ENCODE measurements at places on chromosomes 3 and 15.
A peak's percentile ranks its signal among the peaks of the same experiment; 100 is the strongest.

DNA sequence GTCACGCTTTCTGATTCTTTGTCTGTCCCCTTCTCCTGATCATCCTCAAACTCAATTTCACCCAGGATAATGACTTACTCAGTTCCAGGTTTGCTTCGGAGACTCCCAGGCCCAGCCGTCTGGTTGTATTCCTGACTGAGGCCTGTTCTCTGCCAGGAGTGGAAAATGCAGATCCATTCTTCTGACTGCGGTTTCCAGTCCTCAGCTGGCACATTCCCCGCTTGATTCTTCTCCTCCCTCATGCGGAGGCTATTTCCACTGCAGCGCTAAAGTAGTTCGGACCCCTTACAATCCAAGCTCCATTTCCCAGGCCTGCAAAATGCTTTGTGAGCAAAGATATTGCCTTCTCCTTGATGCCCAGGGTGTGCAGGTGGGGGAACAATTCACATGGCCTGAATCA is 47.2 kb upstream of the GALNT15 start:
- no peak for DNase-seq

DNA sequence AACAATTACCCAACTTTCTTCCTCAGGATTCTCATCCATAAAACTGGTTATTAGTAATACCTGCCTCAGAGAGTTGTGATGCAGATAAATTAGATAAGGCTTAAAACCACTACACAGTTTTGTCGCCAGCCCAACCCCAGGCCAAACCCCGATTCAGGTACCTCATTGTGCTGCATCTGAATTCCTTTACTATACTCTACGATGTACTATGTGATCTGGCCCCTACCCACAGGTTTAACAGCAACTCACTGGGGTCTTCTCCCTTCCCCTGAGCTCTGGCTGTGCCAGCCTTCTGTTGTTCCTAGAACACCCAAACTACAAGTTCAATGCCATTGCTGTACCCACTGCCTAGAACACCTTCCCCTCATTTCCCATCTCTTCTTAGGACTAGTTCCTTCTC is 64.6 kb downstream of the MYO5A start:
- no peak for DNase-seq

- no peak for DNase-seq
These were observed 15.5 kb upstream of the GATM start for GRCh38 chr15:45393851-45394250.

- DNase-seq, result no peak
These were observed 23.1 kb downstream of the ZBTB38 start for GRCh38 chr3:141391298-141391990.

DNA sequence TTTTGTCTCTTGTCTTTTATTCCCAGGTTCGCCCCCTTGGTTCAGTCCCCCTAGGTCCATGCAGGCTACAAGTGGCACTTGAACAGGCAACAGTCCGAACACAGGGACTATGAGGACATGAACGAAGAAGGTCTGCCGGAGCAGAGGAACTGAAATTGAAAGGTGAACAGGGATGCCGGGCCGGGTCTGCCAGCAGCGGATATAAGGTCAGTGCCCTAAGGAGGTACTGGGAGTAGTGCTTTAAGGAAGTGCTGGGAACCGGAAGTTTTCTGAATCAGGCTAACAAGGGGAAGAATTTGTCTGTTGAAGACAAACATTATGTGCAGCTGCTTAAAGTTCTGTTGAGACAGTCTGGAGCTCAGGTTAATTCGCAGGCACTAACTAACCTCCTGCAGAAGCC is 46.8 kb downstream of the LSM3 start:
- DNase-seq, result no peak

DNA sequence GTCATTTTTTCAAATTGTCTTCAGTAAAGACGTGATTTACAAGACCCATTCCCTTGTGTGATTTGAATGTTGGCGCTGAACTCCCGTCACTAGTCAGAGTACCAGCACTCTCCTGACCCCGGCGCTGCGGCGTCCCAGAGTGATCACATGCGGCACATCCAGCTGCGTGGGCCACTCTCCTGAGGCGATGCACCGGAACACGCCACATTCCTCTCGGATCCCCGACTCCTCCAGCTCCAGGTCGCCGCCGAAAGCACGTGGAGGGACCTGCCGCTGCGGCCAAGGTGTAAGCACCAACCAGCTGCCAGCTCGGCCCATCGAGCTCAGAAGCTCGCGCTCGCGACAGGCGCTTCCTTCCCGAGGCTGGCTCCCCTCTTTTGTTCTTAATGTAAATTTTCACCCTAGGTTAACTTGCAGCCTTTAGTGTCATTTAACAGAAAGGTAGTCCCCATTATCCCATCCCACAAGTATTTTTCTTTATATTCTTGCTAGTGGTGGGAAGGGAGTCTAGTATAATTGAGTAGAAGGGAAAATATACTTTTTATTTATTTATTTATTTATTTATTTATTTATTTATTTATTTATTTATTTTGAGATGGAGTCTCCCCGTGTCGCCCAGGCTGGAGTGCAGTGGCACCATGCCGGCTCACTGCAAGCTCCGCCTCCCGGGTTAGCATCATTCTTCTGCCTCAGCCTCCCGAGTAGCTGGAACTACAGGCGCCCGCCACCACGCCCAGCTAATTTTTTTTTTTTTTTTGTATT is 61.7 kb upstream of the VGLL3 start:
- DNase-seq, result no peak

DNA sequence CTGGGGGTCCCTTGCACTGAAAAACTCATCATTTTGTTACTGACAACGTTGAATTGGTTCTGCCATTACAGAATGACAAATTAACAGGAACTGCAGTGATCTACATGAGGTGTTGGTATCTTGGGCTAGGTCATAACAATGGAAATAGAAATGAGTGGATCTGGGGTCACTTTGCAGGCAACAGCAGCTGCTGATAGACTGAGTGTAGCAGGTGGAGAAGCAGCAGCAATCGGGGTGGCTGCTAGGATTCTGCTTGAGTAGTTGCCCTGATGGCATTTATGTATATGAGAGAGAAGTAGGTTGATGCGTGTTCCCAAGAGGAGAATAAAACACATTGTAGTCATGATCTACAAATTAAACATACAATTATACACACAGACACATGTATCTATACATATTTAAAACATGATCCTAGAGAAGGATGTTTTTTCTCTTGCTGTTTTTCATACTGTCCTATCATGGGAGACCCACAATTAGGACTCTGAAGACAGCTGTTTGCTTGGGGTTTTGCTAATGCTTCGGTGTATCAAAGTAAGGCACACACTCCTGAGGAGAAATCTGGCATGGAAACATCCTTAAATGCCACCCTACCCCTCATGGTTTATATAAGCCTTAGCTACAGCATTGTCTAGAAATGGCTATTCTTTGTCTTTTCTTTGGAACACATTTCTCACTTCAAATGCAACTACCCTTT is 15.8 kb upstream of the THBS1 start:
- no peak for DNase-seq

- DNase-seq, result no peak
These were observed 40.8 kb downstream of the KAT2B start for GRCh38 chr3:20080956-20081554.

DNA sequence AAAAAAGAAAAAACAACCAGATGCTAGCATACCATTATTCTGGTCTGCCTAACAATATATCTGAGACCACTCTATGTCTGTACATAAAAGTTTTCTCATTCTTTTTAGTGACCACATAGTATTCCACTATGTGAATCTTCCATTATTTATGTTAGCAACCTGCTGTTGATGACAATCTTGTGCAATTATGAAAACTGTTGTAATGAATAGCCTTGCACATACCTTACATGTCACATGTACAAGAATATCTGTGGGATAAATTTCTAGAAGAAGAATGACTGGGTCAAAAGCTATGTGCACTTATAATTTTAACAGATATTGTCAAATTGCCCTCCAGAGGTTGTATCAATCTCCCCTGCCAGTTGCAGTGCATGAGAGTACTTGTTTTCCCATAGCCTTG is 62.5 kb downstream of the ARHGAP31 start:
- no peak for DNase-seq

GRCh38 chr3:120059081-120059864 is 35.0 kb downstream of the GSK3B start:
- no peak for DNase-seq

- DNase-seq, result no peak
These were observed 29.7 kb downstream of the TCF12 start for GRCh38 chr15:56948000-56948763.

GRCh38 chr3:129461461-129462146 is 21.6 kb downstream of the IFT122 start:
- no peak for DNase-seq

DNA sequence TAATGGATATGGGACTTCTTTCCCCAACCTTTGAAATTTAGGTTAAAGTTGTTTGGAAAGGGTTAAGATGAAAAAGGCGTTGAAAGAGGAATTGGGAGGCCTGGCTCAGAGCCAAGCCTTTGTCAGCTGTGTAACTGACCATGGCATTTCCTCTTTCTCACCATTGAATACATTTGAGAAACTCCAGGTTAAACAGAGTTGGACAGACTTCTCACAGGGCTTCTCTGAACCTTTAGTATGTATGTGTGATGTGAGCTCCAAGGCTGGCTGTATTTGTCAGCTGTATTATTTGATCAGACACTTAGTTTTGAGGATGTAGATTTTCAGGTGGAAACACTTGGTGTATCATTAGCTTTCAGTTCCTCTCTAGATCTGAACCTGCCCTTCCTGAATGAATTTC is 136.4 kb upstream of the GOLGA6L4 start:
- no peak for DNase-seq

DNA sequence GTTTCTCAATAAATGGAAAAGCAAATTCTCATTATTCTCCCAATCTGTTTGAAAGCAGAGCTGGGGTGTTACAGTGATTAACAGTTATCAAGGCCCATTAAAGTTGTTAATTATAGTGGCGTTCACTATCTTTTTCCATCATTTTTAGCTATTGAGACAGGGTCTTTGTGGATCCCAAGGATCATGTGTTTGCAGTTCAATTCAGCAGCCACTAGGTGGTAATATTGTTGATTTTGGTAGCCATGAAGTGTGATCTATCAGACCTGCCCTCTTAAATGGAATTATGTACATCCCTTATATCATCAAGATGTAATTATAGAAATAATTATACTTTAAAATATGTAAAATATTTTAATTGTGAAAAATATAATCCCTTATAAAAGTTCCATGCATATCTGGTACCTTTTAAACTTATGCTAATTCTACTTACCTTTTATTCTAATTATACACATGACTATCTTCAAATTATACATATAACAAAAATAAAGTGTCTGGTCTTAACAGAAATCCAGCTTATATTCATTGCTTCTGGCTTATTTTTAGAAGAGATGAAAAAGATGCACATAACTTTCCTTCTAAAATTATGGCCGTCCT is 126.4 kb downstream of the GREM1 start:
- DNase-seq, result no peak

DNA sequence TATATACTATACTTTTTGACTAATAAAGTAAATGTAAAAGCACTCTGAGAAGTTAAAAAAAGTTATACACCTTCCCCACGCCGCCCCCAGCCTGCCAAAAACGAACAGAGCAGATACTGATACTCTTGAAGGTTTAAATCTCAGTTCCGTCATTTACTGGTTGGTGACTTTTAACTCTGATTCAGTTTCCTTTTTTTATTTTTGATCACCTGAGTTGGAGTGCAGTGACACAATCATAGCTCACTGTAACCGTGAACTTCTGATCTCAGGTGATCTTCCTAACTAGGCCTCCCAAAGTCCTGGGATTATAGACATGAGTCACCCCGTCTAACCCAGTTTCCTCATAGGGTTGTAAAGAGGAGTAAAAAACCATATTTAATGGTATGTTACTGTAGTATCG is 3.3 kb upstream of the TIPIN start:
- no peak for DNase-seq

- DNase-seq, result no peak
These were observed 3.1 kb downstream of the ACAA1 start for GRCh38 chr3:38133557-38134405.

DNA sequence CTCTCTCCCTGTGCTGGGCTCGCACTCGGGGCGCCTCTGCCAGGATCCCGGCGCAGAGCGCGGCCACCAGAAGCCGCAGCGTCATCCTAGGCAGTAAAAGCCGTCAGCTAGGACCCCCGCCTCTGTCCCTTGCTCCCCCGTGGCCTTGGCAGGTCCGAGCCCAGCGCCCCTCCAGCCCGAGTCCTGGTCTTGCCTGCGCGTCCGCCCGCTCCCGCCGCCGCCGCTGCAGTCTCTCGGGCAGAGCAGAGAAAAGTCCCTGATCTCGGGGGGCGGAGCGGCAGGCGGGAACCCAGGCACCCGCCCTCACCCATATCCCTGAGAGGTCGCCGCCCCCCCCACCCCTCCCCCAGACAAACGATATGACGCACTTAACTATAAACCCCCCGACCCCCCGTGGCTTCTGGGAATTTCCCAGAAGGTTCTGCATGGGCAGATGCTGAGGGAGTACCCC is at the start of gene COL7A1:
Gene COL7A1, minus strand, starts transcription at position 255 of the 451 bp plus-strand sequence. Its CDS starts 170 bp downstream, at position 85.
- no peak for DNase-seq

- DNase-seq, result peak; percentile 38
These were observed 350.3 kb downstream of the DOCK3 start for GRCh38 chr3:51024765-51025632.

GRCh38 chr3:63395960-63396359 is 117.9 kb downstream of the SYNPR start:
- no peak for DNase-seq

GRCh38 chr3:137052298-137052697 is 94.5 kb downstream of the IL20RB start:
- no peak for DNase-seq

- no peak for DNase-seq
These were observed 689.9 kb upstream of the SEMA6D start for GRCh38 chr15:47027322-47027946.

GRCh38 chr3:183555541-183556081 is at the start of gene KLHL6:
Gene KLHL6, minus strand, starts transcription at chr3:183555706. Its CDS starts 53 bp downstream, at chr3:183555653.
- DNase-seq, result peak; percentile 46

DNA sequence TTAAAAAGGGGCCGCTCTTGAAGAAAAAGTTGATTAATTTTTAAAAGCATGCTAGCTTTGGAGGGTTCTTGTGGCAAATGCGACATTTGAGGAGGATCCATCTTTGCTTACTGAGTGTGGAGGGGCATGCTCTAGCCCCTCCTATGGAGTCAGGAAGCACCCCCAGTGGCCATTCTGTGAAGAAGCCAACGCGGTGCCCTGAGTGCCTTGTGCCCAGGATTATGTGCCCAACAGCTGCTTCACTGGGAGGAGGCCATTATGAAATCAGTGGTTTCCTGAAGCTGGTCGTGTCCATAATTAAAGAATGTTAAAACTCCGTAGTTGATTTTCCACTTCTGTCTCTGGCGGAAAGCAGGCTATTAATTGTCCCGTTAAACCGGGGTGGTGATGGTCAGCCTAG is 69.1 kb upstream of the TNFAIP8L3 start:
- no peak for DNase-seq
